ENCODE measurements at places on chromosomes 4 and X.
A peak's percentile ranks its signal among the peaks of the same experiment; 100 is the strongest.

DNA sequence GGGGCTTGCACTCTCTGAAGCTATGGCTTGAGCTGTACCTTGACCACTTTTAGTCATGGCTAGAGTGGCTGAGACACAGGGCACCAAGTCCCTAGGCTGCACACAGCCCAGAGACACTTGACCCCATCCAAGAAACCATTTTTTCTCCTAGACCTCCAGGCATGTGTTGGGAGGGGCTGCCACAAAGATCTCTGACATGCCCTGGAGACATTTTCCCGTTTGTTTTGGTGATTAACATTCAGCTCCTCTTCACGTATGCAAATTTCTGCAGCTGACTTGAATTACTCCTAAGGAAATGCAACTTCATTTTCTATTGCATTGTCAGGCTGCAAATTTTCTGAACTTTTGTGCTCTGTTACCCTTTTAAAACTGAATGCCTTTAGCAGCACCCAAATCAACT lies 142.6 kb downstream of the TECRL start:
- no peak for DNase-seq

DNA sequence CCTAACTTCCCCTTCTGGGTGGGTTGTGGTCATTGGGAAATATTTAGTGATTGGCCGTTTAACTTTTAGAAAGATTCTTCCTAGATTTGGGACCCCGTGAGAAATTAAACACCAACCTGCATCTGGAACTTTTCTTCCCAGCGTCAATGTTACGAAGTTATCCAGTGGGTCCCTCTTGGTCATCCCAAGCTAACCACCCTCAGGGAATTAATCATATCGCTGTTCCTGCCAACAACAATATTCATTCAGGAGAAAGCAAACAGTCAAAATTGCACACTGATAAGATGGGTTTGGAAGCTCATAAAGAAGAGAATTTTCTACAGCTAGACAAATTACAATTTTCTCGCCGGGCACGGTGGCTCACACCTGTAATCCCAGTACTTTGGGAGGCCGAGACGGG lies 121.2 kb upstream of the STX18 start:
- no peak for DNase-seq

- peak; percentile 6 for DNase-seq
Measured at GRCh38 chr4:55330241-55330640, 15.8 kb upstream of the SRD5A3 start.

DNA sequence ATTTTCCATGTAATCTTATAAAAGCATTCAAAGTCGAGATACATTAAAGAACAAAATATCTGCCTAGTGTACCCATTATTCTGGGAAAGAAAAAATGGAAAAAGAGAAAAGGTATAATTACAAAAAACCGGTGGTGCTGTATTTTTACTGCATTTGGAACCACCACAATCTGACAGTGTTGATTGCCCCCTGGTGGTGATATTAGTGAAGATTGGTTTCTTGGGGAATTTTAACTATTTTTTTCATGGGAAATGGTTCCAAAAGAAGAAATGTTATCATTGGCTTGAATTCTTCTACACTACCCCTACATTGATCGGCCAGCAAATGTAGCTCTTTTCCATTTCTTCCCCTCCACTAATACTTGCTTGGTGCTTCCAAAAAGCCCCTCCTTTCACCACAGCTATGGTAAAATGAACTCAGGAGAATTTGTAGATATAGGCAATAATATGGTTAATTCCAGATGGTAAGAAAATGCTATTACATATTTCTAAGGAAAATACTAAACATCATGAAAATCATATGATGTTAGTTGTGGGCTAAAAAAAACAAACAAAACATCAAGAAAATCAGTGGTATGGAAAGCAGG lies 50.0 kb downstream of the COX18 start:
- DNase-seq, result no peak

DNA sequence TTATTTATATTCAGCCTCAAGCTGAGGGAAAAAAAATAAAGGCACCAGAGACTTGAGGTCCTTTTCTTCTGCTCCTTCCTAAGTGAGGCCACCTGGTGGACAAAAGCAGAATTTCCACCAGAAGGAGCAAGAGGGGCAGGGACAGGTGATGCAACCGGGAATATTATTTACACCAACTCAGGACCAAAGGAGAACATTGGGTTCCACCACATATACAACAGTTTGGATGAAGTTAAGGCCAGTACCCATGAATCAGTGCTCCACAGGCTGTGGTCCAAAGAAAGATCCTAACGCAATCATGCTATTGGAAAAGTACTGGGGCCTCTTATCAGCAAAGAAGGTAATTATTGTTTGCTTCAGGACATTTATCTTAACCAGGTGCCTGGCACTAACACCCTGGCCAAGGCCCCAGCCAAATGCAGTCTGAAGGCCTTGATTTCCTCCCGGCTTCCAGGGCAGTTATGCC lies 57.4 kb downstream of the TSC22D3 start:
- no peak for DNase-seq

DNA sequence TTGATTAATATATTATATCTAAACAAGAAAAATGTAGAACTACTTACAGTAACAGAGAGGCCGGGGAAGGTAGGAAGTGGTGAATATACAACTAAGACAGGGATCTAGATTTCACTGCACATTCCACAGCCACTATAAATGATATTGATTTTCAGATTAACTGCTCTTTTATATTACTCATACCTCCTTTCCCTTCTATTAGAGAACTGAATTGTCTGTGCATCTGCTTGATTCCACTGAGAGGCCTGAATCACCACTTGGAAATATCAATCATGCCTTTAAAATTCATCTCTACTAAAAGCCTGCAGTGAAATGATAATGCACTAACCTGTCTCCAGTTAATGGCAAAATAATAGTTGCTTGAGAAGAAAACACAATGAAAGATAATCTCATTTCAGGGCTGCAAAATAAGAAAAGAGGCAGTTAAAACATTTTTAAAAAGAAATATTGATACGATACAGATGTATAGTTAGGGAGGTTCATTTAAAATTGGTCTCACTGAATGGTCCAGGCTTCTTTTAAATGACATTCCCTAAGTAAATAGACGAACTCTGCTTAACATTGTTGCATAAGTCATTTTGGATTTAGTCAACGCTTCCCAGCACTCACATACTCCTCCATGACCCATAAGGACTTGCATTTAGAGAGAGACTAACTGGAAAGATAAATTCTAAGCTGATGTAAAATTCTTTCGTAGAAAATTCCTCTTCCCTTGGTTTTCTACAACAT lies 3.8 kb downstream of the ANTXR2 start:
- DNase-seq, result no peak

DNA sequence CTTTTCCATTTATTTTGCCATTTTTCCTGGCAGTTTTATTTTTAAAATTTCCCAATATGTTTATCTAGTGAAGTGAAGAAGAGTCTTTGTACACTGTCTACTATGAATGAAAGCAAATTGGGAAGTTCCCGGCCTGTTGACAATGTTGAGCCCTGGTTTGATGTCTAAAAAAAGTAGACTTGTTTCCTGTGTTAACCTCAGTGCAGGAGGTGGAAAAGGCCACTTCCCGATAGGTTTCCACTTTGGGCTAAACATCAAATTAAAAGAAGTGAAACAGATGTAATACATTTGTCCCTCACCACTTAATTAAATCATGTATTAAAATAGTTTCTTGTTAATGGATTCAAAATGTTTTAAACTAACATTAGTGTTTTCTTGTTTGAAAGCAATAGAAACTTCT lies 30.0 kb downstream of the BBS12 start:
- DNase-seq, result no peak

DNA sequence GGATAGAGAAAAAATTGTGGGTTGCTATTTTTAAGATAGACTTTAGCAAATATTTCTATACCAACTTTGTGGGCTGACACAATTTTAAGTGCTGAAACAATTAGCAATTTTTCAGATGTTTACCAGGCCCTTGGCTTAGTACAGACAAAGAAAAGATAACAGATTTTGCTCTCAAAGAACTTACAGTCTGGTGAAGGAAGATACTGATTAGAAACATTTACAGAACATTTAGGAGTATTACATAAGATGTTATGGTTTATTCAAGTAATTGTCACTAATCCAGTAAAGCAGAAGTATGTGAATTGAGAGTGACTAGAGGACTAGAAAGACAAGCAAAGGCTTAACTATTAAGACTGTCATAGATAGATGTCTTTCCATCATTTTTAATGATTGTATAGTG lies 35.3 kb upstream of the NDUFC1 start:
- DNase-seq, result peak; percentile 1

GRCh38 chr4:13836946-13837912 lies 209.7 kb upstream of the BOD1L1 start:
- no peak for DNase-seq

DNA sequence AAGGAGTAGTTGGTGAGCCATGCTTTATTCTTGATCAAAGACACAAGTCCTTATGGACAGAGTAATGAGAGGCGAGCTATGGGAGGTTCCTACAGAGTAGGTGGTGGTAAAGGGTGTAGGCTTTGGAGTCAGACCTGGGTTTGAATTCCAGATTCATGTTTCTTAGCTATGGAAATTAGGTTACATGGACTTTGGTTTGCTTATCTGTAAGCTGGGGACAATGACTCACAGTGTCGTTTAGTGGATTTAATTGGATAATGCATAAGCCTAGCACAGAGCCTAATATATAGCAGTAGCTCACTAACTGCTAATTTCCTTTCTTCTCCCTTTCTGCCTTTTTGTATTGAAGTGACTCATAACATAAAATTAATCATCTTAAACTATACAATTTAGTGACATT lies 5.0 kb upstream of the TRPC5 start:
- no peak for DNase-seq

DNA sequence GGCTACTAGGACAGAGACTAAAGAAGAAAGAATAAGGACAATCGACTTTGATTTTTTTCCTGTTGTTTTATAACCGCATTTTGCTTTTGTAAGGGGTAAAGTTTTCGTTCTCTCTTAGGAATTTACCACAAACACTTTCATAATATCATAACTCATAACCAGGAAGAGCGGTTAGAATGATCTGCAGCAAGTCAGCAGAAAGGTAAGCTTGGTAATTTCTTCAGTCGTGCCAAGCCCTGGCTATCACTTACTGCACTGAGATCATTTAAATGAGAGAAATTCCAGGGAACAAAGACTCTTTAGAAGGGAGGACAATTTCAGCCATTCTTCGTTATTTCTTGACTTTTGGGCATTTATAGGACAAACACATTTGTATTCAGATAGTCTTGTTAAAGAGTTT lies 258.1 kb downstream of the UNC5C start:
- DNase-seq, result no peak

DNA sequence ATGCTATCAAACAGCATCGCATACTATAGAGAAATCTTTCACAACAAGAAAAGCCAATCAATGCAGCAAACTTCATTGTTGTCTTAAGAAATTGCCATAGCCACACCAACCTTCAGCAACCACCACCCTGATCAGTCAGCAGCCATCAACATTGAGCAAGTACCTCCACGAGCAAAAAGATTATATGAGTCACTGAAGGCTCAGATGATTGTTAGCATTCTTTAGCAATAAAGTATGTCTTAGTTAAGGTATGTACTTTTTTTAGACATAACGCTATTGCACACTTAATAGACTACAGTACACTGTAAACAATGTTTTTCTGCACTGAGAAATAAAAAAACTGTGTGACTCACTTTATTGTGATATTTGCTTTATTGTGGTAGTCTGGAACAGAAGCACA lies 37.8 kb upstream of the FUNDC1 start:
- no peak for DNase-seq

DNA sequence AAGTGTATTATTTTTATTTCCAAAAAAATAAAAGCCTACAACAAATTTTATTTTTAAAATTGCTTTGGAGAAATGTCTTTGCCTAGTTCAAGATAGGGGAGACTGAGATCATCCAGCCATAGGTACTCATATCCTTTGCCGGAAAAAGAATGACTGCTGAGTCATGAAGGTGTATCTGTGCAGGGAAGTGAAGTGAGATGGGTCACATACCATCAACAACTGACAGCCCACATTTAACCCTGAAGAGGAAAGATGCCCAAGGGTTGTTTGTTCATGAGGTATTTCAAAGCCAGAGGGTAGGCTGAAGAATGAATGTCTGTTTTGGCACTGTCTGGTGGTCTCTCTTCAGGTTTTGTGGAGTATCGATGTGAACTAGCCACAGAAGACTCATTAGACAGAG lies 106.7 kb upstream of the TTC29 start:
- DNase-seq, result no peak

- no peak for DNase-seq
Measured at GRCh38 chr4:120922381-120923206, at the start of gene PRDM5. PRDM5 (minus strand) TSS chr4:120922726; CDS start chr4:120922608, 118 bp downstream.

- DNase-seq, result no peak
Measured at GRCh38 chr4:2070421-2071251, 11.5 kb downstream of the NAT8L start.

- DNase-seq, result no peak
Measured at GRCh38 chrX:17192106-17192505, 182.9 kb upstream of the NHS start.

DNA sequence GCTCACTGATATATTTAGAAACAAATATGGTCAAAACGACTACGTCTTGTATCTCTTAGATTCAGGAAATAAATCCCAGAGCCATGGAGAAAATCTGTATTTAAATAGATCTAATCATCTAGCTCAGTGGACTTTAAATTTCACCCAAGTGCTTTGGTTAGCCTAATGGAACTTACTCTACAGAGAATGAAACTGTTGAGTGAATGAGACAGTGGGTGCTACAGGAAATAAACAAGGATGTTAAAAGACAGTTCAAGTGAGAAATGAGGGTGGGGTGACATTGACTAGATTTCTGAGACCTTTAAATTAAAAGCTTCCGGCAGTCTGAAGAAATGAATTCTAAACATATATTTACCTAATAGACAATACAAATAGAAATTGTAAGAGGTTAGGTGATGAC lies 2197.0 kb downstream of the ARAP2 start:
- no peak for DNase-seq

DNA sequence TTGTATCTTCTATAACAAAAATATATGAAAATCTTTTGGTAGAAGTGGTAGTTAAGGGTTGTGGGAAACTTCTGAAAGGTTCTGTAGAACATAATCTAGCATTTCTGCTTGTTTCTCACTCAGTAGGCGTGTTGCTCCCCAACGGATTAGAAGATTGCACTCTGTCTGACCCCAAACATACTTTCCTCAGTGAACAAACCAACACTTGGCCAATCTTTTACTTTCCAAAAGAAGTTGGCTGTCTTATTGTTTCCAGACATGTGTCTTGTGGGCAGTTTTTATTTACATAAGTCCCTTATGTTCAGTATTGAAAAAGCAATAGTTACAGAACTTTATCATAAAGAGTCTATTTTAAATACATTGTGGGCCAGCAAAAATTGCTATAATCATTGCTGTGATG lies 312.8 kb upstream of the EPHA5 start:
- DNase-seq, result no peak

- no peak for DNase-seq
Measured at GRCh38 chr4:47490550-47490949, 5.5 kb downstream of the ATP10D start.

- no peak for DNase-seq
Measured at GRCh38 chrX:33252306-33252825, 41.0 kb upstream of the DMD start.

GRCh38 chrX:23980011-23980441 lies 47.0 kb downstream of the KLHL15 start:
- DNase-seq, result no peak

DNA sequence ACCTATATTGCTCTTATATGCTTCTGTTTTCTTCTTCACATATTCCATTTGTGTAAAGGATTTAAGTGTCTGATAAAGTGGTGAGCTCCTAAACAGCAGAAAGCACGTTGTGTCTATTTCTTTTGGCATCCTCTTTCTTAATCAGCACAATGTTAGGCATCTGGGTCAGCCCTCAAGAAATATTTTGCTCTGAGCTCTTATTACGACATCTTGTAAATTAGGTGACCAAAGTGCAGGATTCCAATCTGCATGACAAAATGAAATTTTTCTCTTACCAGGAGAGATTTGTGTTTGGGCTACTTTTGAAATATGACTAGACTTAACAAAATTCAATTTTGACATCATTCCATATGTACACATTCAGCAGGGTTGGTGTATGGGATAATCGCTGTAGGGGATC lies 210.0 kb upstream of the IGFBP7 start:
- DNase-seq, result no peak

All from SIG-M5 (cell line).